ENCODE measurements at places on chromosomes 6 and 20.

- peak; percentile 29 for DNase-seq
Measured at GRCh38 chr6:135052939-135053338, 1.7 kb downstream of the HBS1L start.

- no peak for DNase-seq
Measured at GRCh38 chr6:133248241-133249001, 7.3 kb downstream of the EYA4 start.

DNA sequence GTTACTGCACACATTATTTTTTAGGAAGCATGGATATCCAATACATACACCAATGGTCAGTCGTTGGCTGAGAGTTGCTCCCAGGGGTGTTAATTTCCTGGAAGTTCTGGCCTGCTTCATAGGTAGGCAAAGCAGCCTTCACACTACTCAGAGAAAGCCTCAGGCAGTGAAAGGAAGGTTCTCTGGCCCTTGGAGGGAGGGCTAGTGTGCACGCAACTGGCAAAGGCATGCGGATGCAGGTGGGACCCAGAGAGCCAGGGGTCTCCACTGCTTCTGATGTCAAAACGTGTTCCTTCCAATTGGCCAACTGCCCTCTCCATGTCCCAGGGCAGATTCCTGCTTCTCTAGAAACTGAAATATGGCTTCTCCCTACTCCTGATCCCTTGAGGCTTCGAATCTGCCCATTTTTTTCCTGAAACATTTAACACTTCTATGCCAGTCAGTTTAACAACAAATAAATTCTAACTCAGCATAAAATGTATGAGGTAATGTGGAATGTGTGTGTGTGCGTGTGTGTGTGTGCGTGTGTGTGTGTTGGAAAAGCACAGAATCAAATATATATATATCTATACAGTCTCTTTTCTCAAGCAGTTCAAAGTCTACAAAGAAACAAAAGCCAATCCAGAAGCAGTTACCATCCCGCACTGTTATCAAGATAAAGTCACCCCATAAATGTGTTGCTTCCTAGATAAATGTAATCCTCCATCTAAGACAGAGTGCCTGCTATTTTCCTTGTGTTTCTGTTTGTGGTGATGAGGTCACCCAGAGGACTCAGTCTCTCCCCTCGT, 94.0 kb upstream of the HIVEP1 start:
- DNase-seq = no peak

- DNase-seq = no peak
Measured at GRCh38 chr6:57263739-57264138, 41.6 kb upstream of the RAB23 start.

DNA sequence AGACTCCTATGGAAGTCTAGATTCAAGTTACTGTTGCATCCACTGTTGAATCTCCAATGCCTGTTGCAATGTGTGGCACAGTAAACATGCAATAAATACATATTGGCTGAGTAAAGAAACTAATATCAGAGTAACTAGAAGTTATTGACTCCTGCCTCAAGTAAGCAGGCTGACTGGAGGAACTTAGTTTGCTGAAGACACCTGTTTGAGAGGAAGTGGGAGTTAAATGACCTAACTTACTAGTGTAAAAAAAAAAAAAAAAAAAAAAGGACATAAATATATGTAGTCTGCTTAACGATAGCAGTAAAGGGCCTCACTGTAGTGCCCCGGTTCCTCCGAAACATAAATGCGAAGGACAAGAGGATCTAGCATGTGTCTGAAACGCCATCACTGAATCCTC, 249.8 kb upstream of the PRDM1 start:
- no peak for DNase-seq

GRCh38 chr20:50405235-50405914, 104.8 kb upstream of the PTPN1 start:
- no peak for DNase-seq

- DNase-seq = no peak
Measured at GRCh38 chr20:47086316-47086715, 191.7 kb downstream of the EYA2 start.

- peak; percentile 59 for DNase-seq
Measured at GRCh38 chr20:10671919-10672623, 1.7 kb downstream of the JAG1 start.

DNA sequence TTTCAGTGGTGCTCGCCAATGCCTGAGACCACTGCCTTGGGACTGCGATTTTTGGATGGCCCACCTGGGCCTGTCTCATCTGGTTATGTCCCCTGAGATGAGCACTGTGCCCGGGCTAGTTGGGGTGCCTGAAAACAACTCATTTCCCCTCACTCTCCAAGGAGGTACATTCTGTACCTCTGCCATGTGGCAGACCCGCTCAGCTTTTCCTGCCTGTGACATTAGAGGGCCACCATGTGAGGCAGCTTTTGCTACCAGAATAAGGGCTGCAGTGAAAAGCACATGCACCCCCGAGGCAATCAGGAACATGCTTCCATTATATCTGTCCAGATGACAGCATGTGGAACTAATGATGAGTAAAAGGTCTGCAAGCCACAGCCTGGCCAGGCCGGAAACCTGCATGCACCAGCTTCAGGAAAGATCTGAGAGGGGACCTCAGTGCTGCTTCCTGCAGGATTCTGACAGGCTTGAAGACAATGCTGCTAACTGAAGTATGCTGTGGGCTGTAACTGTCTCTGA, 11.3 kb upstream of the SRSF6 start:
- DNase-seq = no peak

GRCh38 chr6:154766288-154766687, 33.1 kb downstream of the SCAF8 start:
- no peak for DNase-seq
